ENCODE measurements at places on chromosomes 6 and 20.

- DNase-seq: no peak
These were observed 66.2 kb upstream of the SLCO4A1 start for GRCh38 chr20:62575976-62576722.

DNA sequence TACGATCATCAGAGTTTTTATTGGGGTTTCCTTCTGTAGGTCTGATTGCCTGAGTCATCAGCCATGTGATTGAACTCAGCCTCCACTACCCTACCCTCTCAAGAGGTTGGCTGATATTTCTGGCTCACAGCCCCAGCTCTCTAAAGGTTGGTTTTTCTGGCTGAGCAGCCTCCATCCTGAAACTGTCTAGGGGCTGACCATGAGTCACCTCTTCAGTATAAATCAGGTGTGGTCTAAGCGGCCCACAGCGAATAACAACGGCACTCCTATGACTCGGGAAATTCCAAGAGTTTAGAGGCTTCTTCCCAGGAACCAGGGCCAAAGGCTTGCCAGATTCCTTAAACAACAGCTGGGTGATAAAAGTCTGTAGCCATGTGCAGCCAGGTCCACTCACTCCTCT, 115.5 kb downstream of the SOD2 start:
- no peak for DNase-seq

GRCh38 chr6:86943819-86944407, 6.6 kb downstream of the HTR1E start:
- no peak for DNase-seq

DNA sequence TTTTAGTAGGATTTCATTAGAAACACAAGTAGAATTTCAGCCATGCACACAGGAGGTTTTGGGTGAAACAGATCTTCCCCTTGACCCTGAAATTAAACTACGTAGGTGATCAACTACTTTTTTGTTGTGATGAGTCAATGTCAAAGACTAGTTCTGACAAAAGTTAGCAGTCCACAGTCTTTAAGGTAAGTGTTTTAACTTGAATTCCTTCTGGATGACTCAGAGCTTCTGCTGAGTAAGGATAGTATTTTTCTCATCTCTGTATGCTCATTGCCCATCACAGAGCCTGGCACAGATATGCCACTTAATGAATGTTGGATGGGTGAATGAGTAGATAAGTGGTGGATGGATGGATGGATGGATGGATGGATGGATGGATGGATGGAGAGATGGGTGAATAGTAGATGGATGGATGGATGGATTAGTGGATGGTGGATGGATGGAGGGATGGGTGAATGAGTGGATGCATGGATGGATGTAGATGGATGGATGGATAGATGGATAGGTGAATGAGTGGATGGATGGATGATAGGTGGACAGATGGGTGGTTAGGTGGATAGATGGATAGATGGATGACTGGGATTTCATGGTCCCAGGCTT, 165.3 kb downstream of the ZMYND8 start:
- DNase-seq: no peak

GRCh38 chr6:10793695-10794094, 44.6 kb downstream of the MAK start:
- no peak for DNase-seq

DNA sequence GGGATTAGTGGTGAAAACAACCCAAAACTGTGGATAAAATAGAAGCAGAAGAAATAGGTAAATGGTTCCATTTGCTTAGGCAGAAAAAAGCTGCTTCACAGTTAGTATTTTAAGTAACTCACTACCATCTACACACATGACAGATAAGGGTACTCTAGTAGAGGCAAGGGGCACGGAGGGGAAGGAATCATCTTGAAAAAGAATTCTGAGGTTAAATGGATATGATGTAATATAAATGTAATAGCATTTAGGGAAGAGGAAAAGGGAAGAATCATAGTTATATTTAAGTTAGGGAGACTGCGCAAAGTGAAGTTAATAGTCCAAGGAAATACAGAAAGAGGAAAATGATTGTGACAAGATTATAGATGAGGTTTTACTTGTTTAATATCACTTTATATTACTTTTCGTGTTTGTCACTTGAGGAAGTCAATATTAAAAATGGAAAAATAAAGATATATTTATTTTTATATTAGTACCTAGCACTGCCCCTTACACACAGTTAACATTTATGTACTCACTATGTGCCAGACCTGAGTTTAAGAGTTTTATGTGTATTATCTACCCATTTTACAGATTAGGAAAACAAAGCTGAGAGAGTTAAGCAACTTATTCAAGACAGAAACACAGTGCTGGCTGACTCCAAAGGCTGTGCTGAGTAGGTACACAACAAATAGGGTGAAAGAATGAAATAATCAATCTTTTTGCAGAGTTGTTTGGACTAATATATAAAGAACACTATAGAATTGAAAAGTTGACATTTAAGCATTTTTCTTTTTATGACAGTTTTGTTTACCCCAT, 128.1 kb downstream of the REV3L start:
- no peak for DNase-seq

- DNase-seq: no peak
These were observed 239.3 kb upstream of the ID4 start for GRCh38 chr6:19597809-19598320.

GRCh38 chr6:120805276-120805675, 529.0 kb downstream of the TBC1D32 start:
- no peak for DNase-seq

DNA sequence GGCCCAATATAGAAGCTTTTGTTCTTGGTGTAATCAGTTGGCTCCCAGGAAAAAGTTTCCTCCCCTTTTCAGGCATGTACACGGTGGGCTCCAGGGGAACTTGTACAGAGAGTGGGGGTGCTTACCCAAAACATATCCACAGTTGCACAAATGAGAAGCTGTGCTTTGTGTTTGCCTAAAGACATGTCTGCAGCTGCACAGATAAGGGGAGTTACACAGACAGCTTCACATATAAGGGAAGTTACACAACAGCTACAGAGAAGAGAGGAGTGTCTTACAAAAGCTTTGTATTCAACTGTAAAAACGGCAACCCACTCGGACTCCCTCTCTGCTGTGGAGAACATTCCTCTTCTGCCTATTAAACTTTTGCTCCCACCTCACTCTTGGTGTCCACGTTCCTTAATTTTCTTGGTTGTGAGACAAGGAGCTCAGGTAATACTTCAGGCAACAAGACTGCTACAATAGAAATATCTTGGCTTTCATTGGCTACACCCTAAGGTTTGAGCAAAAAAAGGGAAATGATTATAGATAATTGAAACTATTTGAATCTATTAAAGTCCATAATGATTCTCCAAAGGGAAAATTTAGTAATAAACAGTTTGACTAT, 7.4 kb upstream of the PNRC1 start:
- peak; percentile 98 for DNase-seq

- DNase-seq: no peak
These were observed 446.3 kb downstream of the PREX1 start for GRCh38 chr20:48381353-48382120.

- peak; percentile 35 for DNase-seq
These were observed 59.1 kb downstream of the KIF16B start for GRCh38 chr20:16514140-16514539.

GRCh38 chr6:134772671-134773360, 177.1 kb downstream of the ALDH8A1 start:
- peak; percentile 20 for DNase-seq

DNA sequence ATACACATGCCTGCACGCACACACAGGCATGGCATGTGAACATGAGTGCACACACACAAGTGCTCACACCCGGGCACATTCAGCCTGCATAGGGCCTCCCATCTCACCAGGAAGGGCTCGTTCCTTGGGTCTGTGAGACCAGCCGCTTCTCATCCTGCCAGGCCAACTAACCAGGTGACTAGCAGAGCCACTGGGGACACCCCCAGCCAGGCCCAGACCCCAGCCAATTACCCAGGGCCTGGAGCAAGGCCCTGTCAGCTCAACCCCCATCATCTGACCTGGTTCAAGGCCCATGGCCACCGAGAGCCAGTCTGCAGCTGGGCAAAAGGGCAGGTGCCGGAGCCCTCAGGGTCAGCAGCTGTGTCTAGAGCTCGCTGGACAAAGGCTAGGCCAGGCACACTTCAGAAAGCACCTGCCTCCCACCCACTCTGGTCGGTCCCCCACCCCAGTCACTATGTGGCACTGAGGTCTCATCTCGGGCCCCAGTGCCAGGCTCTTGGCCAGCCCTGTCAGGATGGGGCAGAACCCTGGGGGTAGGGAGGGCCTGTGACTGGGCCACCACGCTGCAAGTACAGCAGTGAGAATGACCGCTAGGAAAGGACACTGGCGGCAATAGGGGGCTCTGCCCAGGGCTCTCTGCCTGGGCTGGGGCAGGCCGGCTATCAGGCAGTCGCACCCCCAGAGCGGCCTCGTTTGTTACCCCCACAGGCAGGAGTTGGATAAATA, 26.8 kb upstream of the MRGBP start:
- no peak for DNase-seq

DNA sequence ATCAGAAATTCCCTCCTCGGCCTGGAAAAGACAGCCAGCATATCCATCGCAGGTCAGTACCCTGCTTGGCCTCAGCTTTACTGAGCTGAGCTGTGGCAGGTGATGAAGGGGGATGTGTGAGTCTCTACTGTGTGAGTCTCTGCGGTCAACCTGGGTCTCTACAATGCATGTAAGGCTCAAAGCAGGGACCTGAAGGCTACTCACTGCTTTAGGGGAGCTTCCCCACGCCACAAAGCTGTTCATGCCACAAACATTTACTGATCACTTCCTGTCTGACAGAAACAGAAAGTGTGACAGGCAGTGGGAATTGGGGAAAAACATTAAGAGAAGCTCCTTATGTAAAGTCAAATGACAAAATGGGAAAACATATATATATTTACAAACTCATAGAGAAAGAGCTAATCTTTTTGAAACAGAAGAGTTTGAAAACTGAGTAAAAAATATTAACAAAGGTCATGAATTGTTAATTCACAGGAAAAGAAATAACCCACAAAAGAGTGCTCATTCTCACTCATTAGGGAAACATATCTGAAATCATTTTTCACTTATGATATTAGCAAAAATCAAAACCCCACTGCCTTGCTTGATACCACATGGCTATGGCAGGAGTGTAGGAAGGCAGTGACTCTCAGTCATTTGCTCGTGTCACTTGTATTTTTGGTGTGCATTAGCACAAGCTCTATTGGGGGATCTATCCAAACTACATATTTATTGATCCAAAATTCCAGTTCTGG, 5.8 kb downstream of the BTN3A3 start:
- DNase-seq: no peak

DNA sequence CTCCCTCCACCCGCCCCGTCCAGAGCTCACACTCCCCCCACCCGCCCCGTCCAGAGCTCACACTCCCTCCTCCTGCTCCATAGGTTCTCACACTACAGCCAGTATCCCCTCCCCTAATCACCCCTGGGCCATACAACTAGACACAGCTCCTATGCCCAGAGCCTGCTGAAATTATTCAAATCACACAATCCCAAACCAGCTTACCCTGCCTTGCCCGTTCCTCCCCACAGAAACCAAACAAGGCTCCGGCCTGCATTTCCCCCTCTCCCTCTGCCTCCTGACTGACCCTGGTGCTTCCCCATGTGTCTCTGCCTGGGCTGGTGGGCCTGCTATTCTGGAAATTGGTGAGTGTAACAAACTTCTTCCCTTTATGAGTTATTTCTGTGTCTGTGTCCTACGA, 18.6 kb downstream of the SLC2A4RG start:
- DNase-seq: no peak

- DNase-seq: no peak
These were observed 769.9 kb downstream of the QKI start for GRCh38 chr6:164184410-164184809.

- no peak for DNase-seq
These were observed 99.3 kb downstream of the TTLL2 start for GRCh38 chr6:167424060-167424673.

- no peak for DNase-seq
These were observed 133.0 kb downstream of the MYLK4 start for GRCh38 chr6:2617729-2618128.

- DNase-seq: no peak
These were observed 462 bp upstream of the SLC35B3 start for GRCh38 chr6:8435845-8436168.
